ENCODE measurements at places on chromosomes 6 and 20. TPM values are rescaled to one million over a fixed set of nuclear protein-coding genes. Genes with fewer than 3 reads are reported as not detected.

Gene SLC4A11
- 1.2 TPM for total RNA-seq

Gene TREML2
- total RNA-seq: not detected

Gene GLP1R
- not detected for total RNA-seq

Gene SNAI1
- 0.30 TPM for total RNA-seq

Gene RIMS4
- total RNA-seq: not detected

All from smooth muscle cell of the umbilical artery (primary cell).